ENCODE measurements at places on chromosomes 2 and 18.

- DNase-seq, result no peak
Observed at GRCh38 chr2:124778076-124778475, 753.0 kb downstream of the CNTNAP5 start.

DNA sequence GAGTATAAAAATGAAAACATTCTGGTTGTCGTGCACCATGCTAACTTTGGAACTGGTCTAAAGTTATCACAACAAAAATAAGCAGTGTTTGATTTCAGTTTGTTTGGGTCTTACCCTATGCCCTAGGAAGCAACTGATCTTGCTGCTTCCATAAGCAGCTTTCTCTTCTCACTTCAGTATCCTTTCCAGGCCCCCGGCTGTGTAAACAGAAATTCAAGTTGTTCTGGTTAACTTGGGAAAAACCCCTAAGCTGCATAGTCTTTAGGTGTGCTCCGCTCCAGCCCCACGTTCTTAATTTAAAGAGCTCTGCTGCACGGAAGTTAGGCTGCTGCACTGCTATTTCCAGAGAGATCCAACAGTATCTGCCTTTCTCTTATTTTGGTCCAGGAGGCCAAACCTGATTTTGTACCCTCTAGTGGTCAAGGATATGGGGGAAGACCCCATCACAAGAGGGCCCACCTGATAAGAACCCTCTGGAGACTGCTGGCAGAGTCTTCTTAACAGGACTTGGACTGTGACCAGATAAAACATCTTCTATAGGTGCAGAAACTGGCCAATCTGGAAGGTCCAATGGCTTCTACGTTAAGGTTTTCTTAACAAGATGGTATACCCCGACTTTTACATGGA is 69.1 kb downstream of the FEZ2 start:
- DNase-seq, result no peak

DNA sequence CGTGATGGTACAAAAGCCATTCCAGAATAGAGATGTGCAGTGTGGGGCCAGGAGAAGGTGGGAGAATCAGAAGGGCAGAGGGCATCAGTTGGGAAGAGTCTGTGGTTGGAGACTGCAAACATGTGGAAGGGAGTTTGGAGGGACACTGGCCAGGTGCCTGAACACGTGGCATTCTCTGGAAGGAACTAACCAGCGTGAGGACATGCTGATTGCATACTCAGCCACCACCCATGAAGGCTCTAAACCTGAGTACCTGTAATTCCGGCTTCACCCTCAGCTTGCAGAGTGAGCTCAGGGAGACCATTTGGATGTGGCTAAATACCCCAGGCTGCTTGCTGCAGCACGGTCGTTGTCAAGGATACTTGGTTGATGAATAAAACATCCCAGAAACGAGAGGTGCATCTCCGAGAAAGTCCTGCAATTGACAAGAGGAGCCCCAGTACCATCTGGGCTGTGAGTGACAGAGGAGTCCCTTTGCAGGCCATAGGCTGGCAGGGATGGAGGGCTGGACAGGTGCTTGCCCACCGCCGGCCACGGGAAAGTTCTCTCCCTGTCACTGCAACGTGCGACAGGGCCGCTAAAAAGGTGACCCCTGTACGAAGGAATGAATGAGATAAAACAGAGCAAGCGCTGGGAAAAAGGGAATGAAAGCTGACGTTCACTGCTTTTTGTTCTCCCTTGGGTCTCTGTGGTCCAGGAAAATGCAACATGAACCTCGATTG is 5.0 kb downstream of the ACKR3 start:
- no peak for DNase-seq

GRCh38 chr2:168592181-168592831 is 136.2 kb downstream of the CERS6 start:
- DNase-seq, result no peak

GRCh38 chr2:111710085-111710484 is 173.9 kb downstream of the ANAPC1 start:
- no peak for DNase-seq

DNA sequence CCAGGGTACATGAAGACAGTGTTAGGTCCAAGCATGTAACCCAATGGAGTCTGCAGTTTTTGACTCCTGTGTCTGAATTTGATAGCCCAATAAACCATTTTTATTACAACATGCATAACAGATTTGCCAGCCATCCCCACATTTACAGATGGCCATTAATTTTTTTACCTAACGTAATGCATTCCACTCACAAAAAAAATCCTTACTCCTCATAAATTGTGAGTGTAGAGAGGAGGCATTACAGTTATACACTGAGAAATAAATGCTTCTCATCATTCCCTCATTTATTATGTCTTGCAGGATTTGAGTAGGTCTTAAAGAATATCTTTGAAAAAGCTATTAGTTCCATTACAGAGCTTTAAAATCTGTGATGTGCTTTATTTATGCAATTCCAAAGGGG is 193.8 kb downstream of the CMPK2 start:
- DNase-seq, result no peak

DNA sequence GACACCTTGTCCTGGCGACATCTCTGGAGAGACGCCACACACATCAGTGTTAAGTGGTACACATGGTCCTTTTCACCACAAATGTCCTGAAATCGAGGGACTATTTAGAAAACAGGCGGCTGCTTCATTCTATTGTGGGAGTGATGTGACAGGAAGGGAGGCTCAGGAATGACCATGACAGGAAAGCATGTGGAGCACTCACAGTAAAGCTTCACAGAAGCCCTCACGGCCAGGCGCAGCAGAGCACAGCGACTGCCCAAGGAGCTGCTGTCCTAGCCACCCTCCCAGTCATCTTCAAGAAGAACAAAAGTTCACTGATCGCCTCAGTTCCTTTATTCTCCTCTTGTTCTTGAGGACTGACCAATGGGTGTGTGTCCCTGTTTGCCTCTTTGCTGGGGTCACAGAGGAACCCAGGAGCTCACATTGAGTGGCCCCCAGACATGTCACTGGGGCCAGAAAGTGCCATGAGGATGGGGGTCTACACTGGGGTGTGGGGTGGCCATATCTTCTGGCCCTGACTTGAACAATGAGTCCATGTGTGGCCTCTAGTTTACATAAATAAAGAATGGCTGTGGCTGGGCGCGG is 84.6 kb upstream of the RANBP2 start:
- DNase-seq, result no peak

DNA sequence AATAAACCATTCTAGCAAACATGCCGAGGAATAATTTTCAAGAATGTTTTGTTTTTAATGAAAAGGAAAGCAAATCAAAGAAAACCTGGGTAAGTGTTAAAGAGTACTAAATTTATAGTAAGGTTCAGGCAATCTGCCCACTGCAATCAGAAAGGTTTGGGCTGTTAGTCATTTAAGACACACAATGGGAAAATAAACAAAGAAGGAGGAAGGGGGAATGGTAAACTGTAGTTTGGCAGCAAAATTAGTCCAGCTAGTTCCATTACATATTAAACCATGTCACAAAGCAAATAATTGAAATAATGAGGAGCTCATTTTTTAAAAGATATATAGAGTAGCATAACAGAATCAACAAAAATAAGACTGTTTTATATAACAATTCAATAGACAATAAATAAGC is 87.5 kb upstream of the COPS8 start:
- DNase-seq, result no peak

- DNase-seq, result no peak
Observed at GRCh38 chr2:127305990-127306585, 12.1 kb upstream of the ERCC3 start.

GRCh38 chr2:235479604-235480003 is 14.2 kb upstream of the AGAP1 start:
- DNase-seq, result no peak

DNA sequence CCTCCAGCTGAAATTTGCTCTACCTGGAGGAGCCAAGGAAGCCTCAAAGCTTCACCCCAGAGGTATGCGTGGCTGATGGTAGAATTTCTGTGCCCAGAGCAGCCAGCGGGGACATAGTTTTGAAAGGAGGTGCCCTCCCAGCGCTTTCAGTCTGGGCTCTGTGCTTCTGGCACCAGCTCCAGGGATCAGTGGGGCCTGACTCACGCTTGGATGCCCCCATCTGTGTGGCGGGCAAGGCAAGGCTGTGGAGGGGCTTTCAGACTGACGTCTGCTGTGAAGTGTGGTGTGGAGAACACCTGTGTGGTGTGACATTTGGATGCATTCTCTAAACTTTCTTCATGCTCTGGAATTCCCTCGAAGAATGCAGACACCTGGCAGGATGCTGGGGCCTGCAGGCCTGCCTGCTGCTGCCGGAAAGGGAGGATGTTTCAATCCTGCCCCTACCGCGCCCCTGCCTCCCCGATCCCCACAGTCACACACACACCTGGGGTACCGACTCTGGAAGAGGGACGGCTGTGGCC is 84.1 kb downstream of the CTIF start:
- no peak for DNase-seq

DNA sequence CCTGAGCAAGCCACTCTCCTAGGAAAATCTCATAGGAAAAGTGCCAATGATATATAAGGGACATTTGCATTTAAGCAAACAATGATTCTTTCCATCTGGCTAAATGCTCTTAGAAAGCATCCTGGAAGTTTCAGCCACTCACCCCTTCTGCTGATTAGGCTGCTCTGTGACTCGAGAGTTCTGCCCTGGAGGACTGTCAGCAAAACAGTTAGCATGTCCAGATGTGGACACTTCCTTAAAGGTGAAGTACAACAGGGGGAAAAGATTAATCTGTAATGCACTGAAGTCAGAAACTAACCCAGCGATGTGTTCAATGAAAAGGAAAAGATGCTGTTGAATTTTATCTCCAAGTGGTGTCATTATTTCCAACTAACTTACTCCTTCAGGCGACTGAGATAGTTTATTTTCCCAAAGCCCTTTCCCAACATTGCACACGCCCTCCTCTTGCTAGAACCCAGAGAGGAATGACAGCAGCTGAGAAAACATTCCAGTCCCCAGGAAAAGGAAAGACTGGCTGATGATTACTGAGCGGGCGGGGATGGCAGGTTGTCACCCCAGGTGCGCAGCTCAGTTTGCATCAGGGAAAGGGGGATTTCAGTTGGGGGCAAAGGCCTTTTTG is 214.0 kb downstream of the SS18 start:
- no peak for DNase-seq

DNA sequence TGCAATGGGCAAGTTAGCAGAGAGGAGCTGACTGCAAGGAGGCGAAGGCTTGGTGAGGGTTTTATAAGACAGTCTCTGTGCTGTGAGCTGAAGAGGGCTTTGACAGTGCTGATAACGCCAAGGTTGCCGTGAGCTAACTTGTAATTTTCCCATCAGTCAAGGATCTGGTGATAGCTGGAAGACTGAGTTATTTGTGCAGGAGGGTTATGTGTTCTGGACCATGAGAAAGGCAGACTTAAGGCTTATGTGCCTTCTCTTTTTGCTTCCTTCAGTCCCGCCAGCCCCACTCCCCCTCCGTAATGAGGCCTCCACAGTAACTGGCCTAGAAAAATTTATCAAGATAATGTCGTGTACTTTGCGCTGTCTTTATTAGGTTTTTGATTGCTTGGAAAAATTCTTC is 94.6 kb downstream of the RTP5 start:
- no peak for DNase-seq

GRCh38 chr2:241030333-241030680 is 31.9 kb downstream of the SNED1 start:
- DNase-seq, result no peak

DNA sequence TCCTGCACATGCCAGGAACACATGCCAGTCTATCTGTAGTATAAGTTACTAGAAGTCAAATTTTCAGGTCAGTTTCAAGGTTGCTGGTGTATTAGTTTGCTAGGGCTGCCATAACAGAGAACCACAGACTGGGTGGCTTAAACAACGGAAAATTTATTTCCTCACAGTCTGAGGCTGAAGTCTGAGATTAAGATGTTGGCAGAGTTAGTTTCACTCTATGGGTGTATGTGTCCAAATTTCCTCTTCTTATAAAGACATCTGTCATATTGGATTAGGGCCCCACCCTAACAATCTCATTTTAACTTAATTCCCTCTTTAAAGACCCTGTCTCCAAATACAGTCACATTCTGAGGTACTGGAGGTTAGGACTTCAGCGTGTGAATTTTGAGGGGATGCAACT is 26.5 kb downstream of the B3GNT7 start:
- DNase-seq, result no peak

- no peak for DNase-seq
Observed at GRCh38 chr2:109242210-109242653, 113.2 kb downstream of the SH3RF3 start.

GRCh38 chr2:111622859-111623258 is 261.1 kb downstream of the ANAPC1 start:
- no peak for DNase-seq

DNA sequence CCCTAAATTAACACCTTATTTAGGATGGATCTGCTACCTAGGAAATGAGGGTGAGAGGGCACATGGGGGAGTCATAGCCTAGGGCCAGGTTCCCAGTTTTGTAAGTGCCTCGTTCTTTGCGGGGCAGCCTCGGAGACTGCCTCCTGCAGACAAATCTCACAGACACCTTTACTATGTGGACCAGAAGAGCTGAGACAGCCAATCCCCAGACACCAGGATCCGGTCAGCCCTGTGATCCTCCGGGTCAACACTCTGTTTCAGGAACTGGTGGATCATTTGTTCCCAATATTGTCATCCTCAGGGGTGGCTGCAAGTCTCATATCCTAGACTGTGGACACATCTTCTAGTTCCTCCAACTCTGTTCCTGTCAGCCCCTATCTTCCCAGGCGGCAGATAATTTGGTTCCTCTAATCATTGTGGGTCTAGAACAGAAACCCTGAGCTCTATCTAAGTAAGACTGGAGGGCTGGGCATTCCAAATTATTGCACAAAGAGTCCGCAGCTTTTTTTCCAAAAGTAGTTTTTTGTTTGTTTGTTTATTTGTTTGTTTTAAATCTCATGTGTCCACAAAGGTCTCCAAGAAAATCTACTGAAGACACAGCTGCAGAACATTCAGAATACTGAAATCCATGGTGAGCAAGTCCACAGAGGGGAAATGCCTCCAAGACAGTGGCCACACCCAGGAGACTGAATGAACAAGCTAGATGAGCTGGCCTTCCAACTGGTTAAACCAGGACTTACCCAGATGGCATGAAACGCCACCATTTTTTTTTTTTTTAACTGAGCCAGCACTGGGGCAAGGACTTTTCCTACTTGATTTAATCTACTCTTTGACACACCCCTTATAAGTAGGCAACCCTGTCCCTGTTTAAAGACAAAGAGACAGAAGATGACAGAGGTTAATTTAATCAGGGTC is 6.2 kb upstream of the GDF7 start:
- no peak for DNase-seq

- DNase-seq, result no peak
Observed at GRCh38 chr2:45712570-45712969, 61.1 kb downstream of the PRKCE start.

DNA sequence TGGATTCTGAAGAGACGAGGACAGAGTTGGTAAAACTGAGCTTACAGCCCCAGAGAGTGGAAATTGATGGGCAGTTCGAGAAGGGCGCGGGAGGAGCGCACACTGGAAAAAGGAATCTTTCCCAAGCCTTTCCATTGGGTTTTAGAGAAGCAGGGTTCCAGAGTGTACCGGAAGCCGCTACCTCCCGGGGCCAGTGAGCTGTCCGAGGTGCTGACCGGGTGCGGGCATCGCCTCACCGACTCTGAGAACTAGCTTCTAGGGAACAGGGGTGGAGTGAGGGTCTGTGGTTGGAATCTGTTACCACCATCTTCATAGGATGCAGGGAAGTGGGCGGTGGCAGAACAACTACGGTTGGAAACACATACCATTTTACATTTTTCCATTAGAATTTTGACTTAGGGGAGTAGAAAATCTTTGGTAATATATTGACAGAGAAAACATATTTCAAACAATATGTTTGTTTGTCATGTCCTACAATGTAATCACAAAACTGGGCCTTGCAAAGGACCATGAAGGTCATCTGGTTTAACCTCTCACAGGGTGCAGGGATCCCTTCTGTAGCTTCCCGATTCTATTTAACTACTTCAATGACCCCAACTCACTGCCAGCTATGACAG is 724 bp downstream of the NMS start:
- DNase-seq, result no peak

GRCh38 chr2:238562446-238562845 is 135.7 kb downstream of the ASB1 start:
- DNase-seq, result no peak
